Esophagus muscularis mucosa (tissue), 4 donors: ENCODE measurements at places on chromosomes 3 and 15. TPM values are rescaled to one million over a fixed set of nuclear protein-coding genes. Genes with fewer than 3 reads are reported as not detected.

DNA sequence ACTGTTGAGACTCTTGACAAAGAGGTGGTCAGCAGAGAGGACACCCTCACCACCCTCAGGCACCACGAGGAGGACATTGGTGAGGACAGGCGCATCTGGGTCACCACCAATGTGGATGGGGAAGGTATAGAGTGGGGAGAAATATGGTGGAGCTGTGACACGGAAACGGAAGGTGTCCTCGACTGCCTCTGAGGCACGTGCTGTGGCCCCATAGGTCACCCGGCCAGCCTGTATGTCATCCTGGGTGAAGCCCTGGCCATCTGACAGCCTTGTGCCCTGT lies 24.4 kb downstream of the CSPG4 start:
- peak overlapping the region; percentile 59 for H3K27ac ChIP-seq
- peaks cover 39% of the 10 kb centered on the region for H3K36me3 ChIP-seq
- no peak overlapping the region for H3K4me3 ChIP-seq

- H3K27ac ChIP-seq, result no peak overlapping the region
- no peaks in the 10 kb centered on the region for H3K36me3 ChIP-seq
- H3K4me3 ChIP-seq, result no peak overlapping the region
These were observed 458.5 kb downstream of the AGBL1 start for GRCh38 chr15:86538141-86538540.

GRCh38 chr3:18124501-18124900 lies 300.6 kb downstream of the SATB1 start:
- no peak for DNase-seq
- no peaks in the 10 kb centered on the region for H3K4me1 ChIP-seq
- H3K36me3 ChIP-seq, result no peaks in the 10 kb centered on the region

The CASR gene
- not detected for total RNA-seq
